ENCODE measurements at places on chromosomes 4 and X. TPM values are rescaled to one million over a fixed set of nuclear protein-coding genes. Genes with fewer than 3 reads are reported as not detected.

Gene FRG2
- total RNA-seq = not detected

Gene STOX2
- total RNA-seq = not detected

Gene PABPC1L2A
- not detected for total RNA-seq

Gene DDX53
- not detected for total RNA-seq

Gene LRCH2
- not detected for total RNA-seq

Gene DSPP
- not detected for total RNA-seq

Gene ACSL4
- total RNA-seq = 36.7 TPM

Gene CT83
- total RNA-seq = not detected

Gene GAGE2A
- total RNA-seq = not detected

Gene PPBP
- total RNA-seq = 0.32 TPM

Gene UFSP2
- total RNA-seq = 20.1 TPM

Gene SLC34A2
- total RNA-seq = not detected

Gene SHISA3
- not detected for total RNA-seq

Gene GAGE12E
- total RNA-seq = not detected

DNA sequence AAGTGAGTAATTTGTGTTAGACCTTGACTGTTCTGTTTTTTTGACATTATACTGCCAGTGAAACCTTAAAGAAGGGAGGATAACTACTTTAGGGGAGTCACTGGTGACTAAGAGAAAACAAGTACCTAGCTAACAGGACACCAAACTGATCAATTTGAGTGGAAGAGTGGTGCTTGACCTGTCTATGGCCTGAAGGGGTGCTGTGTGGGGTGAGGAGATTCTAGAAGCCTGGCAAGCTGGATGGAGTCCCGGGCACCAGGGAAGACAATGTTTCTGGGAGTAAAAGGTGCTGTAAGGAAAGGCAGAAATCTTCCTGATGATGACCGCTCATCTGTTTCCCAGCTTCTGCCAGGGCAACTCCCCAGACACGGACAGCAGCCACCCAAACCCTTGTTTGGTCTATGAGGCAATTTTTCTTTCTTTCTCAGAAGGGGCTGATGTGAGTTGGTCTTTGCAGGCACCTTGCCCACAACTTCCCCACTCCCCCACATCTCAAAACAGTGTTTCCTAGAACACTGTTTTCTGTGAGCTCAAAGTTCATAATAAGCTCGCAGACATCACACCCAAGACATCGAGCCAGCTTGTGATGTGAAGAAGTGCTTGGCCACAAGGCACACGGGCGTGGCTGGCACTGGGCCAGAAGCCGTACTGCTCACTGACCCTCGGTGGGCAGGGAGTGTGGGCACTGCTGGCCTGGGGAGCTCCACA is 4.6 kb downstream of the TXK start:
- no peak for DNase-seq

DNA sequence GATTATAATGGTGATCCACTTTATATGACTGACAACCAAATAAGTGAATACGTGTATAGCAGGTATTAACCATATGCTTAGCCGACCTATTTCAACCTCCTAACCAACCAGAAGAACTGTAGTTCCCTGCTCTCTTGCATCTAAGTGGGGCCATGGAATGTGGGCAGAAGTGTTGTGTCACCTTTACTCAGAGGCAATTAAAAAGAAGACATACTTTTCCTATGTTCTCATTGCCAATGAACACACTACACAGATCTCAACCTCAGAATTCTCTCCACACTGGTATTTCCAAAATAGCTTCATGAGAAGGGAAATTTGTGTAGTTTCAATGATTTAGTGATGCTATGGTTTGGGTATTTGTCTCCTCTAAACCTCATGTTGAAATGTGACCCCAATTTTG is 3.2 kb upstream of the NFKB1 start:
- no peak for DNase-seq

DNA sequence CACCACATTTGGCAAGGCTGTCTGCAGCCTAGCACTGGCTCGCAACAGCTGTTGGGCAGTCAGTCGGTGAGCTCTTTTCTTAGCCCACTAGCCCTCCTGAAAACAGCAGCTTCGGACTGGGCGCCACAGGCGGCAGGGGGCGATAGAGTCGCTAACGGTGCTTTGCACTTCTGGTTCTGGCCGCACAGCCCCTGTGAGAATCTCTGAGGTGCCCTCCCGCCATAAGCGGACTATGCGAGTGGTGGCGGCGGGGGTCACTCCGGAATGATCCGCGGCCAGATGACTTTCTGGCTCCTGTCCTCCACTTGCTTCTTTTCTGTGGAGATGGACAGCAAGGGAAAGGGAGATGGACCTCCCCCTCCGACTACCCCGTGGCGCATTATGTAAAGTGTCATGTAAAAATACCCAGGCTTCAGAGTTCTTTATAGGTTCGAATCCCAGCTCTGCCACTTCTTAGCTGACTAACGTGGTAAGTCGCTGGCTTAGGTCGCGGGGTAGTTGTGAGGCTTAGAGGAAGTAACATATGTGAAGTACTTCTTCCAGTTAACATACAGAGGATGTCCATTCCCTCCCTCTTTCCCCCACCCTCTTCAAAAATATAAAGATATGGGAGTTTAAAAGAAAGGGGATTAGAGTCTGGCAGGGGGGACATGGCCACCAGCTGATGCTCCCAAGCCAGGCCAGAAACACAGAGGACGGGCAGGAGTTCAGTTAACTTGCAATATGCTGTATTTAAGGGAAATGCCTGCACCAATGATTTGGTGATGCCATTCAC is 11.0 kb downstream of the ARHGAP36 start:
- no peak for DNase-seq

GRCh38 chrX:110268886-110269285 is 49.0 kb downstream of the AMMECR1 start:
- no peak for DNase-seq

- no peak for DNase-seq
Observed at GRCh38 chr4:40246938-40247337, 50.1 kb downstream of the RHOH start.

- no peak for DNase-seq
Observed at GRCh38 chr4:48110452-48110978, 23.5 kb downstream of the TXK start.

GRCh38 chrX:15418707-15419181 is 34.5 kb upstream of the VEGFD start:
- no peak for DNase-seq

DNA sequence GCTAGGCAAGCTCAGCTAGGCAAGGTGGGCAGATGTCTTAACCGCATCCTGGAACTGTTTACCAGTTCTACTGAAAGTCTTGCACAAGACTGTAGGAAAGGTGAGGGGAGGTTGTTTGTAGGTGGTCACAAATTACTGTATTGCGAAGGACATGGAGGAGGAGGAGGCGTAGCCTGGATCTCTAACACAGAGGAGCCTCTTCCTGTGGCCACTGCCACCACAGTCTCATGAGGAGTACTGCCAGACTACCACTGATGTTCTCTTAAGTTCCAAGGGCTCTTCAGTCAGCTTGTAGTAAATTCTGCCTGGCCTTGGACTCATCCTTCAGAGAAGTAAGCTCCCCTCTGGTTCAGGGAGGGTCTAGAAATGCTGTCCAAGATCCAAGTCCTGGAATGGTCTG is 258.6 kb downstream of the FAT4 start:
- no peak for DNase-seq

DNA sequence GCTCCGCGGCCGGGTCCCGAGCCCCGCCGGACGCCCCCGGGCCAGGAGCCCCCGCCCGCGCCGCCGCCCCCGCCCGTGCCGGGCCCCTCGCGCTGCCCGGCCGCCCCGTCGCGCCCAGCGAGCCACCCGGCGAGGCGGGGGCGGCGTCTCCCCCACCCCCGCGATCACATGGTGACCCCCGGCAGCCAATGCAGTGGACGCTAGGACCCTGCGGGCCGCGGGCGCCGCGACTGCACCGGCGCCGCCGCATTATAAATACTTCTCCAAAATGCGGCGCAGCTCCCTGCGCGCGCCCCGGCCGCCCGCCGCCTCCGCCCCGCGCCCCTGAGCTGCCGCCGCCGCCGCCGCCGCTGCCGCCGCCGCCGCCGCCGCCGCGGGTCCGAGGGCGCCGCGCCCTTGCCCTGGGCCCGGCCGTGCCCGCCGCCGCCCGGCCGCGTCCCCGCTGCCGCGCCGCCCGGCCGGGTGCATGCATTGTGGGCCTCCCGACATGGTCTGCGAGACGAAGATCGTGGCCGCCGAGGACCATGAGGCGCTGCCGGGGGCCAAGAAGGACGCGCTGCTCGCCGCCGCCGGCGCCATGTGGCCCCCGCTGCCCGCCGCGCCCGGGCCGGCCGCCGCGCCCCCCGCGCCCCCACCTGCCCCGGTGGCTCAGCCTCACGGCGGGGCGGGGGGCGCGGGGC is at the start of gene NAT8L:
Gene NAT8L, plus strand, starts transcription at position 282 of the 680 bp plus-strand sequence. Its CDS starts 185 bp downstream, at position 467.
- no peak for DNase-seq

DNA sequence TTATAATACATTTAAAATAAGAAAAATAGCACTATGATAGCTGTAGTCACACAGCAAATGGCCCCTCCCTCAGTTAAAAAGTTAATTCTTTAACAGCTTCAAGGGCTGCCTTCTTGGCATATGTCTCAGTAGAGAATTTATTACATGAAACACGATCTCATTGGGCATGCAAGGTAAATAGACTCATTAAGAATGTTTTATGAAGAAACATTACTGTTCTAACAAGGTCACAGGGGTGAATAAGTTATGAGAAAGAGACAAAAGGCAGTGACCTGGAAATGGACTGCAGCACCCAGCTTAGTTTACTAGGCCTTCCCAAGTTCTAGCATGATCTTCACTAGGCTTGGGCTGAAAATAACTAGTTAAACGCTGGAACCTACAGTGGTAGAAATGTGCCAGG is 277.7 kb downstream of the NR3C2 start:
- no peak for DNase-seq

GRCh38 chr4:87657525-87657924 is 7.4 kb downstream of the DMP1 start:
- no peak for DNase-seq

- DNase-seq = no peak
Observed at GRCh38 chrX:112163906-112164305, 81.3 kb upstream of the TRPC5 start.

DNA sequence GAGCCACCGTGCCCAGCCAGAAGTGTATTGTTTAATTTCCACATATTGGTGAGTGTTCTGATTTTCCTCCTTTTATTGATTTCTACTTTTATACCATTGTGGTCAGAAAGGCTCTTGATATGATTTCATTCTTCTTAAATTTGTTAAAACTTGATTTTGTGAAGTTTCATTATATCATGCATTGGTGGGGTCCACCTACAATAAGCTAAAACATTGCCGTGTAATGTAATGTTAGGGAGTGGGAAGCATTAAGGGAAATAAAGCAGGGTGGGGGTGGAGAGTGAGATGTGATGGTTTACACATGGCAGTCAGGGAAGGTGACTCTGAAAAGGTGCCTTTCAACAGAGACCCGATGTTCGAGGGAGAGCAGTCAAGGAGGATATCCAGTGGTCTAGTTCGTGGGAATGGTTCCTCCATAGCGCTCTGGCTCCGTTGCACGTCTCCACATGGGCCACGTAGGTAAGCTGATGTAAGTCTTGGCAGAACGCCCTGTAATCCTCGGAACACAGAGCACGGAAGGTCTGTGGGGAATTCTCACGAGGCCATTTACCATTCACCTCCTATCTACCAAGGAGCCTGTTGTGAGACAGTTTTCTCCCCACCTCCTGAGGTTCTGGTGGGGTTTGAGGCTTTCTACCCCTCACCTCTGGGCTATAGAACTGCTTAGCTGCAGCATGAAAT is 7.7 kb upstream of the WDR13 start:
- DNase-seq = no peak

GRCh38 chr4:22780317-22780716 is 87.6 kb downstream of the GBA3 start:
- DNase-seq = no peak

DNA sequence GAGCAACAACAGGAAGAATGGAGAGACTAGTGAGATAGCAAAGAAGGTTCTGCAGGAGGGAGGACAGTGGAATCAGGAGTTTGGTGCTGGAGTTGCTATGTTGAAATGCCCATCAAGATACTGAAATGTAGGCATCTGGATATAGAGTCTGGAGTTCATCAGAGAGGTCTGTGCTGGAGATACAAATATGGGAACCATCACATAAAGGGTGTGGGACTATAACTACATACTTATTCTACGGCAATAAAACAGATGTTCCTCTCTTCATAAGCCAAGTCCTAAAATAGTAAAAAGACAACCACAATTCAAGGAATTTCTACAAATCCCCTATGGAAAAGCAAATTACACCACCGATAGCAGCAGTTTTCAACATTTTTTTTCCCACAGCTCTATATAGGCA is 1.6 kb downstream of the MED14 start:
- no peak for DNase-seq

GRCh38 chr4:1168191-1169101 is 3.9 kb downstream of the SPON2 start:
- no peak for DNase-seq

- DNase-seq = no peak
Observed at GRCh38 chr4:159498446-159499115, 395.7 kb downstream of the RAPGEF2 start.

DNA sequence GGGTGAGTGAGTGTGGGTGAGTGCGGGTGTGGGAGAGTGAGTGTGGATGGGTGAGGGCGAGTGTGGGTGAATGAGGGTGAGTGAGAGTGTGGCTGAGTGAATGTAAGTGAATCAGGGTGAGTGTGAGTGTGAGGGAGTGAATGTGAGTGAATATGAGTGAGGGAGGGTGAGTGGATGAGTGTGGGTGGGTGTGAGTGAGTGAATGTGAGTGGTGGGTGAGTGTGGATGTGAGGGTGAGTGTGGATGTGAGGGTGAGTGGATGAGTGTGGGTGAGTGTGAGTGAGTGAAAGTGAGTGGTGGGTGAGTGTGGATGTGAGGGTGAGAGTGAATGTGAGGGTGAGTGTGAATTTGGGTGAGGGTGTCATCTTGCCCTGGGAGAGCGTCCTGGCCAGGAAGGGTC is 67.5 kb downstream of the TRIML1 start:
- no peak for DNase-seq

GRCh38 chr4:173397604-173398003 is 1.3 kb downstream of the SCRG1 start:
- DNase-seq = no peak

DNA sequence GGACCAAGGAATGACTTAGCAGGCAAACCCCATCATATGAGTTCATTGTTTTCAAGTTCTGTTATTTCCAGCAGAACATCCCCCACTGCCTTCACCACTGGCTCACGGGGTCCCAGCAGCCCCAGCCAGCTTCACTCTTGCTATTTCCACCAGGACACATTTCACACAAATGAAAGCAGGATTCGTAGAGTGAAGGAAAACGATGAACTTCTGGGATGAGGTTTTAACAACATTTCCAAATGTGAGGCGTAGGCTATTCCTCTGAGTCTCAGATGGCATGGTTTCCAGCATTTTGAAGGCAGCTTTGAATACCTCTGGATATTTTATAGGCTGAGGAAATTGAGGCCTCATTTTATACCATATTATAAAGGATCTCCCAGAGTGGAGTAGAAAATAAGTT is 32.9 kb upstream of the EGFL6 start:
- no peak for DNase-seq

- DNase-seq = no peak
Observed at GRCh38 chrX:139025816-139026215, 314.3 kb upstream of the FGF13 start.

DNA sequence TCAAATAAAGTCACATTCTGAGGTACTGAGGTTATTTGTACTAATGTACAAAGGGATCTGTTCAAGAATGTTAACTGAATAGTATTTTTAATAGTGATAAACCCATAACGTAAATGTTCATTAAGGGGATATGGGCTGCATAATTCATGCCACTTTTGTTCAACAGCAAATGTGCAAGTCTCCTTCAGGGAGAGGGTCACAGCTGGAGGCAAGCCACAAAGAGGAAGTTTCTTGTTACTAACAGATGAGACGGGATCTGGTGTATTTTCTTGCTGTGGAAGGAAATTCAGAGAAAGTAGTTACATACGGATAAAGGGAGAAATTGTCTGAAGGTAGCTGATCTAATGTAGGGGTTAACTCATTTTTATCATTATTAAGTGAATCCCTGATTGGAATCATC is 10.0 kb downstream of the ZFP42 start:
- no peak for DNase-seq

Measured in activated B cell treated with CpG ODN at 0.5 μM for 24 hours (primary cell).